Uterus (tissue), 4 donors: ENCODE measurements at places on chromosomes 7 and 10. TPM values are rescaled to one million over a fixed set of nuclear protein-coding genes. Genes with fewer than 3 reads are reported as not detected.

Gene PTN
- total RNA-seq = 20.2 TPM

GRCh38 chr10:61163403-61163802 is 219.4 kb upstream of the RHOBTB1 start:
- H3K36me3 ChIP-seq = no peaks in the 10 kb centered on the region
- DNase-seq = no peak
- no peaks in the 10 kb centered on the region for H3K4me1 ChIP-seq
- no peak overlapping the region for H3K27ac ChIP-seq
- H3K27me3 ChIP-seq = no peaks in the 10 kb centered on the region

DNA sequence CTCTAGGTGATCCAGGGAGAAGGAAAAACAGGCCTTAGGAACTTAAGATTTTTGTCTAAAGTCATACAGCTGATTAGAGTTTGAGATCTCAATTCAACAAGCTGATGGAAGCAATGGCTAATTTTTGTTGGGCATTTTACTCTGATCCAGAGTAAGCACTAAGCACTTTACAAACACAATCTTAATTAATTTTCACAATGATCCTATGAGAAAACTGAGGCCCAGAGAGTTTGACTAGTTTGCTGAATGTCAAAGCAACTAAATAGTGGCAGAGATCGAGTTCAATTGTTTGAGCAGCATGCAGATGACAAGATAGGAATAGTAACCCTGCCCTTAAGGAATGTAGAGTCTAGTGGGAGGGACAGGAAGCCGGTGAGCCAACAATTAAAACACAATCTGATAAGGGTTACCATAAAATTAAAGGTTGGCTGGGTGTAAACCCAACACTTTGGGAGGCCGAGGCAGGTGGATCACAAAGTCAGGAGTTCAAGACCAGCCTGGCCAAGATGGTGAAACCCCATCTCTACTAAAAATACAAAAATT is 13.5 kb upstream of the RPEL1 start:
- no peaks in the 10 kb centered on the region for H3K36me3 ChIP-seq
- no peak overlapping the region for H3K4me3 ChIP-seq
- no peaks in the 10 kb centered on the region for H3K4me1 ChIP-seq
- no peaks in the 10 kb centered on the region for H3K27me3 ChIP-seq
- H3K27ac ChIP-seq = no peak overlapping the region
- DNase-seq = no peak

DNA sequence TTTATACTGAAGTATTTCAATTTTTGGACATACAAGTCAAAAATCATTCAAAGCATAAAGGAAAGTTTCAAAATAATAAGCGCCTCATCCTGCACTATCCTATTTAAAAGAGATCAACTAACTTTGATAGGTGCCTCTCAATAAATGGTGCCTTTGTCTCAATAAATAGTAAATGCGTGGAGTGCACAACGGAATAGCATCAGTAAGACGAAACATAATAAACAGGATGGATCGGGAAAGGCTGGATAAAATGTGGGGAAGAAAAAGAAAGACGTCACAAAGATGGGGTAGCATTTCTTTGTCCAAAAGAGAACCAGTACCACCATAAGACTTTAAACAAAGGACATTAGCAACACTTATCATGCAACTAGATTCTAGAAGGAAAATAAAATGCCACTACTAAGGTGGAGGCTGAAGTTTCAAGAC is 571 bp upstream of the PRKAR2B start:
- DNase-seq = no peak
- H3K4me1 ChIP-seq = no peaks in the 10 kb centered on the region
- no peaks in the 10 kb centered on the region for H3K27me3 ChIP-seq
